ENCODE measurements at places on chromosomes 6 and 20.

GRCh38 chr6:13397359-13398068 lies 69.2 kb upstream of the TBC1D7 start:
- no peak for DNase-seq

- no peak for DNase-seq
Measured at GRCh38 chr6:3322366-3322890, 63.7 kb downstream of the PSMG4 start.

DNA sequence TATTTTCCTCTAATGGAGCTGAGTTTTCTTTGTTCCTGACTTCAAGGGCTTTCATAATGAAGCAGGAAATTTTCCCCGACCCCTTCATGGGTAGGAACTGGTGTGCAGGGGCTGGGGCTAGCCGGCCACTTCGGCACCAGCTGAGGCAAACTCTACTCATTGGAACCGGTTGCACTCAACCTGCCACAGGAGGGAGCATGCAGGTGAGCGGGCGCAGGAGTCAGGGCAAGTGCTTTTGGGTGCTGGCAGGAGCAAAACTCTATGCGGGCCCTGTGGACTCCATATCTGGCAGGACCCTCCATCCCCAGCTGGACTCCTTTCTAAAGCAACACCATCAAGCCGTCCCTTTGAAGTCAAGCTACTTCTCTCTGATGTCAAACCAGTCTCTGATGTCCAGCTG lies 244.2 kb downstream of the EPM2A start:
- DNase-seq: no peak

DNA sequence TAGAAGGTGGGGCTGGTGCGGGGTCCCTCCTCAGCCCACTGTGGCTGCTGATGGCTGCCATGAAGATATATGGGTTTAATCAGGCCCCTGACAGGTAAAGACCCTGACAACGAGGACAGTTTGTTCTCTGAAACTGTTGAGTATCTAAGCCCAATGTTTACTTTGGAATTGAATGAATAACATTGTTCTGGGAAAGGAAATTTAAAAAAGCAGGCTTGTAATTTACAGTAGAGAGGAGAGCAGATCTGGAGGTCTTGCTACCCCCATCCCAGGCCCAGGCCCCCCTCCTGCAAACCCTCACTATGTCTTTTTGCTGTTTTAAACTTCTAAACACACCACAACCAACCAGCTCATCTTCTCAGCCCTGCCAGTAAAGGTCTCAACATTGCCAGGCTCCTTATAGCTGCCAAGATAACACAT lies 171.3 kb downstream of the CDC5L start:
- no peak for DNase-seq

- peak; percentile 60 for DNase-seq
Measured at GRCh38 chr6:106974999-106975737, 639 bp upstream of the CD24 start.

GRCh38 chr20:32443386-32443974 lies 85.3 kb downstream of the ASXL1 start:
- no peak for DNase-seq

DNA sequence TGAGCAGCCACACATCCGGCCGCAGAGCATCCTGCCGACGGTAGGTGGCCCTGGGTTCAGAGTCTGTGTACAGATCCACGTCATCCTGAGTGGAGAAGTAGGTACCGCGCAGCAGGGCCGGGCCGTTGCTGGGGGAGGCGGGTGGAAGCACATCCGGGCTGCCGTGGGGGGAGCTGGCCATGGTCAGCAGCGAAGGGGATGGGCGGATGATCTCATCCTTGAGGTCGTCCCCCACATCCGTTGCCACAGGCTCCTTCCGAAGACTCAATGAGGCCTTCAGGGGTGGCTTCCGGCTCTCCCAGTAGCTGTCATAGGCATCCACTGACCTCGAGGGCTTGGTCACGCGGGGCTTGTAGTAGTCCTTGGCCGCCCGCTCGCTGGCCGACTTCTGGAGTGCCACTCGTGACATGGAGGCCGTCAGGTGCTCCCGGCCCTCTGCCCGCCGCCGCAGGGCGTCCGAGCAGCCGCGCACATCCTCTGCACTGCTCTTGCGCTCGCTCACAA lies 9.2 kb downstream of the SPATA2 start:
- no peak for DNase-seq

GRCh38 chr20:63690898-63691710 lies 5.3 kb upstream of the TNFRSF6B start:
- no peak for DNase-seq

- no peak for DNase-seq
Measured at GRCh38 chr6:88135578-88136114, 30.5 kb downstream of the CNR1 start.

GRCh38 chr20:10381477-10381876 lies 52.5 kb downstream of the MKKS start:
- DNase-seq: peak; percentile 45

DNA sequence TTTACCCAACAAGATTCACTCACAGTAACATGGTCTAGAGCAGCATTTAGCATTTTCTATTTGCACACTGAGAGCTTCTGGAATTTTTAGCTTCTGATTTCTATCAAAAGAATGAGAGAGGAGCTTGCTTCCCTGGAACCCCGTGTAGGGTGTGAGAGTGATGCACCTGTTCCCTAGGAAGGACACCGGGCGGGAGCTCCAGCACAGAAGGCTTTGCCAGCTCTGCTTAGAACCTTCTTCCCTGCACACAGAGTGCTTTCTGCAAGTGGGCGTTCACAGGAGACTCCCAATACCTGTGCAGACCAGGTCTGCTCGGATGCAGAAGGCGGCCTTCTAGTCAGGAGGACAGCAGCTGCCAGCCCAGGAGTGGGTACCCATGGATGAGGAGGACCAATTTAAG lies 217.3 kb downstream of the TBXT start:
- DNase-seq: no peak

DNA sequence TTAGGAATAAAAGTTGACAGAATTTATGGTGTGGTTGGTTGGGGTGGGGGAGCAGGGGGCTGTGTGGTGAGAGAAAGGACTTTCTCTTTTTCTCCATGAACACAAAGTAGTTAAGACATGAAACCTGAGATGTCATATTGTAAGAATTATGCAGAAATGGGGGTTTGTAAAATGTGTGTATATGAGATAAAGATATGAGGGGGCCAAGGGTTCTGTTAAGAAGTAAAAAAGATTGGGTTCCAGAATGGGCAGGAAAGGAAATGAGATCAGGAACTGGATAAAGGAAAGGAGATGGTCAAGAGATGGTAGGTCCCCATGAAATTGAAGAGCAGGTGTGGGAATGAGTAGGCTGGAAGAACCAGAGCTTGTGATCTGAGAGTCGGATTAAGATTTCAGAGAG lies 9.7 kb downstream of the RNF146 start:
- no peak for DNase-seq

GRCh38 chr20:15831201-15831600 lies 742.0 kb downstream of the KIF16B start:
- DNase-seq: no peak

DNA sequence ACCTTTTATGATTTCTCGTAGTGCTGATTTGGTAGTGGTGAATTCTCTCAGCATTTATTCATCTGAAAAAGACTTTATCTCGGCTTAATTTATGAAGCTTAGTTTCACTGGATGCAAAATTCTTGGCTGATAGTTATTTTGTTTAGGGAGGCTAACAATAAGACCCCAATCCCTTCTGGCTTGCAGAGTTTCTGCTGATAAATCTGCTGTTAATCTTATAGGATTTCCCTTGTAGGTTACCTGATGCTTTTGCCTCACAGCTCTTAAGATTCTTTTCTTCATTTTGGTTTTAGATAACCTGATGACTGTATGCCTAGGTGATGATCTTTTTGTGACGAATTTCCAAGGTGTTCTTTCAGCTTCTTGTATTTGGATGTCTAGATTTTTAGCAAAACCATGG lies 388.7 kb downstream of the UTRN start:
- DNase-seq: no peak

GRCh38 chr6:2478200-2478599 lies 232.8 kb upstream of the GMDS start:
- no peak for DNase-seq

GRCh38 chr6:18350271-18350670 lies 36.9 kb upstream of the RNF144B start:
- DNase-seq: no peak

- DNase-seq: no peak
Measured at GRCh38 chr6:95973976-95974375, 41.8 kb upstream of the FUT9 start.

DNA sequence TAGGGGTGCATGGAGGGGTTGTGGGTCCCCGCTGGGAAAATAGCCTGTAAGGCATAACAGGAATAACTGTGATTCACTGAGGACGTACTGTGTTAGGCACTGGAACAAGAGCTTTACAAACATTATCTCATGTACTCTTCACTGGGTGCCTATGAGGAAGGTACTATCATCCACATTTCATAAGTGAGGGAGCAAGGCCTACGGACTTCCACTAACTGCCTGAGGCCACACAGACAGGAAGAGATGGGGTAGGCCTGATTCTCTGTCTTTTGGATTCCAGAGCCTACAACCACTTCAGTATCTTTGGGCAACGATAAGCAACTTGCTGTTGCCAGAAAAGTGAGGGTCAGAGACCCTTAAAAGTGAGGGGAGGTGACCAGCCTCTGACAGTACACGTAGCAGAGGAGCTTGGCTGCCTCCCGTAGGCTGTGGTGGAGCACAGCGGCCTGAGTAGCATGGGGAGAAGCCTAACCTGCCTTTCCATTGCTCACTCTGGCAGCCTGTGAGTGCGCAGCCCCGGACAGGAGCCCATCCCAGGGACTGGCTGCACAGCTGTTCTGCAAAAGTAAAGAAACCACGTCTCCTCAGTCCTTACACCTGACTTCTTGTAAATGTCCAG lies 30.4 kb downstream of the PSMB1 start:
- DNase-seq: no peak

DNA sequence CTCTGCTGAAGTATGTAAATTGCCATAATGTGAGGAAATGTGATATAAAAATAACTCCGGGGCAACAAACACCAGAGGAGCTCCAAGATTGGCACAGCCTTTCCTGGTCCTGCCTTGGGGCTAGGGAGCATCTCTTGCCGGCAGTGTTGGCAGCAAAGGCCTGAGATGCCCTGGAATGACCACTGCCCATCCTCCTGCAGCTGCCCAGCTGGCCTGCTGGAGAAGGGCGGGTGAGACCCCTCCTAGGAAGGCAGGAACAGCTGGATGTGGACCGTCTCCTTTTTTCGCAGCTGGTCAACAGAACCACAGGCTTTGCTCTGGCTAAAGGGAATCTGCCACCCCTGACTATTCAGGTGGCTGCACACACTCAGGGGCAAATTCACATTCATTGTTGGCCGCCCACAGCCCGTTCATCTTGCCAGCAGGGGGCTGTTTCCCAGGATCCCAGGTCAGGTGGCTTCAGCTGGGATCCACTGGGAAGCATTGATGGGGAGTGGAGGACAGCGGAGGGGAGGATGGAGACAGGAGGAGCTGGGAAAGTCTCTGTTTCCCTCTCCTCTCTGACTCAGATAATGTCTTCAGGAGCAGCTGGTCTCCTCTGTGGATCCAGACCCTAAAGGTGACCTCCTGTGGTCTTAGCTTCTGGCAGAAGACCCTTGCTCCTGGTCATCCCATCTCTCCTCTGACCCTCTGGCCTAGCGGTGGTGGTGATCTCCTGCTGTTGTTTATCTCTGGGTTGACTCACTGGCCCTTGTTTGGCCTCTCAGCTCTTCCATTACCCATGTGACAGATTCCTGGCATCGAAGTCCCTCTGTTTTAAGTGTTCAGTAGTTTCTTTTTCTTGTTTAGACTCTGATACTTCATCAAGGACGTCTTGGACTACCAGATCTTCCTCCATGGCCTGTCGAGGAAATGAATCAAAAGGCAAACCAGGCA lies 336.7 kb downstream of the DHX35 start:
- DNase-seq: no peak

GRCh38 chr6:159359581-159360297 lies 190.5 kb downstream of the FNDC1 start:
- no peak for DNase-seq

- no peak for DNase-seq
Measured at GRCh38 chr6:150456902-150457643, 88.3 kb downstream of the IYD start.

DNA sequence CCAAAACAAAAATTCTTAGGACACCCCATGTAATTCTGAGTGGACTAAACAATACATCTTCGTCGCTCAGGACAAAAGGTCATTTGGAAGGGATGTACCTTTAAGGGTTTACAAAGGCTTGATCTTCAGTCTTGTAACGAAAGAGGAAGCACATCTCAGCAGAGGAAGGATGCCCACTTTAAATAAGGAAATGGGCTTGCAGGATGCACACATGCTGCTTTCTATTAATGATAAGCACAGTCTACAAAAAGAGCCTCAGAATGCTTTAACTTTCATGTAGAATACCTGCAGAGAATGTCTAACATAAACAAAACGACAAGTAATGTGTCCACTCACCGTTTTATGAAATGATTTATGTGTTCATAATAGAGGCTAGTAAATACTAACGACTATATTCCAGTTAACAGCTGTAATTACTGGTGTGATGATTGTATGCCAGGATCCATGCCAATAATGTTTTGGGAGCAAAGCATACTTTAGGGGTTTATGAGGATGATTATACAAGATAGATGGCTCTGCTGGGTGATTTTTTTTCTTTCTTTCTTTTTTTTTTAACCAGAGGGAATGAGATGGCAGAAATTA lies 216.9 kb downstream of the GMDS start:
- no peak for DNase-seq

- DNase-seq: no peak
Measured at GRCh38 chr20:33408716-33409654, 7.7 kb upstream of the CDK5RAP1 start.

GRCh38 chr6:135424385-135424784 lies 73.2 kb downstream of the AHI1 start:
- no peak for DNase-seq

GRCh38 chr6:166611631-166612030 lies 15.4 kb downstream of the RPS6KA2 start:
- DNase-seq: no peak

DNA sequence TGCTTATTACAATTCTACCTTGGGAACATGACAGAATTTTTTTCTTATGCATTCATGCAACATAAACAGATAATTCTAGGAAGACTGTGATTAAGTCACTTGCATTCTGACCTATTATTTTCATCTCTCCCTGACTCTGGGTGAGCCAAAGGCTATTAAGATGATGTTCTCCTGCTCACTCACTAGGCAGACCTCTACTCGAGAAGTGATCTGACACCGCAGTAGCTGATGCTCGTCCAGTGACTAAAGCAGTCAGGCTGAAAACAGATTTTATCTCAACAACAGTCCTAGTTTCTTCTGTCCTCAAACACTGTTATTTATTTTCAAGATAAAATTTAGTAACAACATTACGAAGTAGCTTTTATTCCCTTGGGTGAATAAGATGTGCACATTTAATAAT lies 17.3 kb downstream of the NAA20 start:
- DNase-seq: no peak

- DNase-seq: peak; percentile 95
Measured at GRCh38 chr20:59933849-59934585, 580 bp upstream of the SYCP2 start.

DNA sequence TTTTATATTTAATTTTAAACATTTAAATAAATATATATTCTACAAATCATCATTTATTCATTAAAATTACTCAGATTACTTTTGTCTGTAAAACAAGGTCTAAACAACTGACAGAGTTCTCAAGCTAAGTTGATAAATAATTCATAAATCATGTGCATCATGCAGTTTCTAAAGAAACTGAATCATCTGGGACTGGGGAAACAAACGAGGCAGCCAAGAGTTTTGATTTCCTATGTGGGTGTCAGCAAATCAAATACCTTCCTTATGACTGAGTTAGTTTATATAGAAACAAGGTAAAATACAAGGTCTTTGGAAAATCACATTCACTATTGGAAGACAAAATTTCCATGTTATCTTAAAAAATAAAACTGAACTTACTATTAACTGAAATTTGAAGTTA lies 149.9 kb upstream of the BEND6 start:
- no peak for DNase-seq

GRCh38 chr20:54648421-54649142 lies 173.2 kb downstream of the DOK5 start:
- DNase-seq: no peak

- DNase-seq: no peak
Measured at GRCh38 chr6:35477551-35478179, 9.5 kb downstream of the RPL10A start.

Data from activated CD4-positive, alpha-beta T cell treated with anti-CD3 and anti-CD28 coated beads, Interleukin-2, amount 10 ng/mL, durations not matched to agents 24 days and 14 days (primary cell).